CD4-positive, alpha-beta T cell treated with Interleukin-6 at 100 ng/mL for 8 hours (primary cell): ENCODE measurements at places on chromosomes 13 and 19.

DNA sequence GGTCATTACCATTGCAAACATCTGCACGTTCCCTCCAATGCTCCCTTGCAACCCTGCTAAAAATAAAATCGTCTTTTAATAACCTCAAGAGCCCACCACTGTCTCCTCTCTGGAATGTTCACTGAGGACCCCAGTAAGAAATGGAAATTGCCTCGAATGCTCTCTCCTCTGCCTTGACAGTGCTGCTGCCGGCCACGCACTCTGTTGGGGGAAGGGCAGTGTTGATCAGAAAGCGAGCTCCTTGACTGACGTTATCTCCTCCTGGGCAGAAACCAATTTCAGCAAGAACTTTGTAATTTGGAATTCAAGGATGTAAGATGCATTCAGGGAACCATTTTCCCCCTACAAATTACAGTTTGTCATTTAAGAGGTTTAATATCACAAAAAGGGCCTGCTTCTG lies 718.5 kb downstream of the UQCRFS1 start:
- no peak for DNase-seq

- DNase-seq: no peak
Measured at GRCh38 chr13:106786006-106786563, 218.1 kb upstream of the ARGLU1 start.

DNA sequence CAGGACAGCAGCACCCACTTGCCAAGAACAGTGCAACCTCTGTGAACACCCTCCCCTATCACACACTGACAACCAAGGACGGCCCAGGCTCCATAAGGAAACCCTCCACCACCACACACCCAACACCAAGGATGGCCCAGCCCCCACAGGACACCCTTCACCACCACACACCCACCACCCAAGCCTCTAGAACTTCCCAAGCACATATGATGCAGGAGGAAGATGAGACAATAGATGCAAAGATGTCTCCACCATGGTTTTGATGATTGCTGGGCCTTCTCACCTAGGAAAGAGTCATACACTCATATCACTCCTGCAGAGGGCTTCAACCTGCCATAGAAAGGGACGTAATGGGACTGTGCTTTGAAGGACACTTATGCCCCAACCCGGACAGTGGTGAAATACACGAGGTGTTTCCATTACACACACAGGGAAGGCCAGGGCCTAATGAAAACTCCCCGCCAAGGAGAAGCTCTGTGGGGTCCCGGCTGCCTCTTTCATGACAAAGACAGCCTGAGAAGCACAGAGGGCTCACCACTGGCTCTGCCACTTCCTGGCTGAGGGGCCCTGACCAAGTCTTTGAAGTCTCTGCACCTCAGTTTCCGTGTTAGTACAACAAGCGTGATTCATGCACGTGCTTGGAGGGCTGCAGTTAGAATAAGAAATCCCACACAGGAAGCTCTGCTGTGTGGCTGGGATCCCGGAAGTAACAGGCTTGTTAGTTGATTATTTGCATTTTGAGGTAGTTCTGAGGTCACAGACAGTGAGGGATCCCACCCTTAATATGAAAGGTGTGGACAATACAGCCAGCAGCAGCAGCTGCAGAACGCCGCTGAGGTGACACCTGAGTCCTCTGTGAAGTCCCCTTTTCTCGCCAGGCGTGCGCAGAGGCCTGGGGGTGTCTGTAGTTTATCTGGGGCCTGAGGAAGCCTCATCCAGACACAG lies 61.9 kb upstream of the ATP12A start:
- DNase-seq: peak; percentile 66

DNA sequence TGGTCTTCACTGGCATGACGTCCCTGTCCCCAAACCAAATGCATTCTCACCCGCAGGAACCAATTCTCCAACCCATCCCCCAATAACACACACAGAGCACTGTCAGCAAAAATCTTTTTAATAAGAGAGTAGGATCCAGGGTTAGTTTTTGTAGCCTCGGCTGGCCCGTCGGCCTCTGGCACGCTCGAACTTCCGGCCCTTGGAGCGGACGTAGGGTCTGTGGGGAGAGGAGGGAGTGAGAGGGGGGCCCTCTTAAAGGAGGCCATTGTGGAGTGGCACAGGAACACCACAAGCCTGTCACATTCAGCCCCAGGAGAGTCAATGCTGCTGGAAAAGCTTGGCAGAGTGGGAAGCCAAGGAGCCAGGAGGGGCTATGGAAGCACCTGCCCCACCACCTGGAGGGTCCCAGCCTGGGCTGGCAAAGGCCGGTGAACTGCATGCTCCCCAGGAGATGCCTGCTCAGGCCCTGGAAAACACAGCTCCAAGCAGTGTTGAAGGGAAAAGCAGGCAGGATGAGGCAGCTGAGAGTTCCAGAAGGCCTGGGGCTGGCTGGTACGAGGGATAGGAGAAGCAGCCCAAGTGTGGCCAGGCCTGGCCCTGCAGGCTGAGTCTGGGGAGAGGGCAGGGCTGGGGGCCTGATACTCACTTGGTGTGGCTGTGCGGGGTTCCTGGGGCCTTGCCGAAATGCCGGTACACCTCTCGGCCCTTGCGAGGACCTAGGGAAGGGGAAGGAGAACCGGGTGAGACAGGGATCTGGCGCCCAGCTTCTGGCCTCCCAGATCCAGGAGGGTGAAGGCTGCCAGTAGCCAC lies 560 bp upstream of the FAM83E start:
- DNase-seq: no peak

DNA sequence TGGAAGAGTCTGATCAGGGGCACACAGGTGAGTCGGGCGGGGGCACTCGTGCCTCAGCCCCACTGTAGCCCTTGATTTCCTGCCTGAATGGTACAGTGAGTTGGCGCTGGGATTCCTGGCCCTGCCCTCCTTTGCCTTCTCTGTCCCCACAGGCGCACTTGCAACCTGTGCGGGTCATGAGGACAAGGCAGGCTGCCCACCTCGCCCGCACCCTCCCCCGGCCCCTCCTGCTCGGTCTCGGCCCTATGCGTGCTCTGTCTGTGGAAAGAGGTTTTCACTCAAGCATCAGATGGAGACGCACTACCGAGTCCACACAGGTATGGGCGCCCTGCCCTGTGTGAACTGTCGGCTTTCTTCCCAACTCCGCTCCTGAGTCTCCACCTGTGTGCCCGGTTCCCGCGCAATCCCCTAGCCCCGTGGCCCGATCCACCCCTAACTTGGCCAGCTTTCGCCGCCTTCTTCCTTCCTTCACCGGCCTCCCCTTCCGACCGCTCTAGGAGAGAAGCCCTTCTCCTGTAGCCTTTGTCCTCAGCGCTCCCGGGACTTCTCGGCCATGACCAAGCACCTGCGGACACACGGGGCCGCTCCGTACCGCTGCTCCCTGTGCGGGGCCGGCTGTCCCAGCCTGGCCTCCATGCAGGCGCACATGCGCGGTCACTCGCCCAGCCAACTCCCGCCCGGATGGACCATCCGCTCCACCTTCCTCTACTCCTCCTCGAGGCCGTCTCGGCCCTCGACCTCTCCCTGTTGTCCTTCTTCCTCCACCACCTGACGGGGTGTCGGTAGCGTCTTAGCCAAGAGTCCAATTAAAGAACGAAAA lies 1.6 kb upstream of the KMT2B start:
- no peak for DNase-seq

GRCh38 chr19:19145684-19146608 lies 7.7 kb upstream of the TMEM161A start:
- peak; percentile 82 for DNase-seq

- peak; percentile 52 for DNase-seq
Measured at GRCh38 chr13:33610438-33611120, 207.4 kb upstream of the RFC3 start.

DNA sequence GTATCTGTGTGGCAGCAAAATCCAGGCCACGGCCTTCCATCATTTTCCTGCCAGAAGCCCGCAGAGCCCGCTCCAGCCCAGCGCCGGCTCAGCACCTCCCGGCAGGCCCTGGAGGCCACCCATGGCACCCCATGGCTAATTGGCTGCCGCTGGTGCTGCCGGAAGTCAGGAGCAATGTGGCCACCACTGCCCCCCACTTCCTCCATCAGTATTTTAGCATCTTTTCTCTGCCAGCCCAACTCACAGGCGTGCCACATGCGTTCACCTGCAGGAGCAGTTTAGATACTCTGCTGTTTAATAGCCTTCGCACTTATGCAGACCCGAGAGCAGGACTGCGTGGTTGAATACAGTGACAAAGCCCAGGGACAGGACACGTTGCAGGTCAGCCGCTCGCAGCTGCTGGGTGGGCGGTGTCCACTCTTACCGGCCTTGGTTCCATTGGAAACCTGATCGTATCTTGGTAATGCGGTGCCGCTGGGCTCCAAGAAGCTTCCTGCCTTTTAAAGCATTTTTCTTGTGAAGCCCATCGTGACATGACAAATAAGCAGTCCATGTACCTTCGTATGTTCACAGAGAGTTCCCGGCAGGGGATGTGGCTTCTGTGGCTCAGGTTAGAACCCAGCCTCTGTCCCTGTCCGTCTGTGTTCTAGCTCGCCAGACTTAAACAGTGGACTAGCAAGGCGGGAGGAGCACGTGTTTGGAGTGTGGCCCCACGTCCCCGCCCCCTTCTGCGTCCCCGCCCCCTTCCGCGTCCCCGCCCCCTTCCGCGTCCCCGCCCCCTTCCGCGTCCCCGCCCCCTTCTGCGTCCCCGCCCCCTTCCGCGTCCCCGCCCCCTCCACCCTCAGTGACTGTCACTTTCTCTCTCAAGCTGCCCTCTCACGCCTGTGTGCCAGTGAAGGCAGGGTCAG lies 162.0 kb upstream of the SOX1 start:
- DNase-seq: no peak

DNA sequence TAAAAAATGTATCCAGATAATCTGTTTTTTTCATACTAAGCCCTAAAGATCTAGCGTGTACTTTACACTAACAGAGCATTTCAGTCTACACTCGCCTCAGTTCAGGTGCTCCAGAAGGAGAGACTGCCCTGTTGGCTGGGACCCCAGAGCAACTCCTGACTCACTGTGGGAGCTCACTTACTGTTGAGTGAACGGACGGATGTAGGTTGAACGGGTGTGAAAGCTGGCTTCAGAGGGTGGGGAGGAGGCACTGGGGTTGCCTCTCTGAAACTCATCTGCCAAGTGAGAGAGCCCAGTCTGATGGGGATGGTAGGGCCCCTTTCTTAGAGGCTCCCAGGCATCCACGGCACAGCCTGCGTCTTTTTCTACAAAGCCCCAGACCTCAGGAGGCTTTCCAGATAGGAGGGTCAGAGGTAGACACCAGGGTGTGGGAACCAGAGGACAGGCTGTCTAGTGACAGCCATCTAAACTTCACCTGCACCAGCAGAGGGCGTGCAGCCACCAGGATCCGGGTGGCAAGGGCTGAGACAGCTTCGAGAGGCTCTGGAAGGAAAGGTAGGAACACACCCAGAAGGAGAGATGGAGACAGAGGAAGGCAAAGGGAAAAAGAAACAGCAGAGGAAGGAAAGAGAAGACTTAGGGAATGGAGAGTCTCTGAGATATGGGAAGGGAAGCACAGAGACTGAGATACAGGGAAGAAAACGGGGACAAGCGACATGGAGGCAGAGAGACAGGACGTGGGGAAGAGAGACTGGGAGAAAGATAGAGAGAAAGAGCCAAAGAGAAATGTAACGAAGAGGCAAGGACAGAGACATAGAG lies 3.7 kb downstream of the KASH5 start:
- DNase-seq: peak; percentile 83

GRCh38 chr13:77337159-77337558 lies 10.3 kb upstream of the MYCBP2 start:
- no peak for DNase-seq

GRCh38 chr13:57491318-57491717 lies 140.2 kb upstream of the PCDH17 start:
- DNase-seq: no peak

DNA sequence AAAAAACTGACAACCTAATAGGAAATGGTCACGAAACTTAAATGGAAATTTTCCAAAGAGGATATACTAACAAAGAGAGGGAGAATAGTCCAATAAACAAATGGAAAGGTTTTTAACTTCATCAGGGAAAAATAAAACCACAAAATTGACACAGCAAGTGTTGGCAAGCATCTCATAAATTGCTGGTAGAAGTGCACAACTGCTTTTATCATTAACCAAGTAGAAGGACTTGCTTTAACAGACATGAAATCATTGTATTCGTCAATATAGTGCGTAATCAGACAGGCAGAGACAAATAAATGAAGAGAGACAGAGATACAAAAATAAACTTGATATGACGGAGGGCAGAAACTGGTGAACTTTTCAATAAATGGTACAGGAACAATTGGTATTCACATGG lies 7.4 kb downstream of the TGDS start:
- no peak for DNase-seq

DNA sequence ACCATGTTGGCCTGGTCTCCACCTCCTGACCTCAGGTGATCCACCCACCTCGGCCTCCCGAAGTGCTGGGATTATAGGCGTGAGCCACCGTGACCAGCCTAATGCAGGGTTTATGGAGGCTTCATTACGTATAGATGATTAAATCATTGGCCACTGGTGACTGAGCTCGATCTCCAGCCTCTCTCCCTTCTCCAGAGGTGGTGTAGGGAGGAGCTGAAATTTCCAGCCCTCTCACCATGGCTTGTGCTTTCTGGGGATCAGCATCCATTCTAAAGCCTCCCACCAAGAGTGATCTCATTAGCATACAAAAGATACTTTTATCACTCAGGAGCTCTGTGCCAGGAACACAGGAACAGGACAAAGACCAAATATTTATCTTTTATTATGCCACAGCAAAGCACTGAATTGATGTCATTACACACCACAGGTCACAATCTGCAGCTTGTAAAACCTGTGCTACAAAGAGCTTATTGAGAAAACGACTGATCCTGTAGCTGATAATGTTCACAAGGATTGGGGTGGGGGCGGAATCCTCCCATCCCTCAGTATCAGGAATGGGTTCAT lies 32.4 kb downstream of the RHPN2 start:
- DNase-seq: no peak

DNA sequence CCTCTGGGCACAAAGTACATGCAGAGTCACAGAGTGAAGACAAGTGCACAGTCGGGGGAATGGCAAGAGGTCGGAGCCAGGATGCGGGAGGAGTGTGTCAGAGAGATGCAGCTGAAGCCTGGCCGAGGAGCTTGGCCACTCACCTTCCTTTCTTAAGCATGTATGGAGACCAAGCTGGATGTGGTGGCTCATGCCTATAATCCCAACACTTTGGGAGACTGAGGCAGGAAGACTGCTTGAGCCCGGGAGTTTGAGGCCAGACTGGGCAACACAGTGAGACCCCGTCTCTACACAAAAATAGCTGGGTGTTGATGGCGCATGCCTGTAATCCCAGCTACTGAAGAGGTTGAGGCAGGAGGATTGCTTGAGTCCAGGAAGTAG lies 67.0 kb downstream of the LATS2 start:
- DNase-seq: no peak

DNA sequence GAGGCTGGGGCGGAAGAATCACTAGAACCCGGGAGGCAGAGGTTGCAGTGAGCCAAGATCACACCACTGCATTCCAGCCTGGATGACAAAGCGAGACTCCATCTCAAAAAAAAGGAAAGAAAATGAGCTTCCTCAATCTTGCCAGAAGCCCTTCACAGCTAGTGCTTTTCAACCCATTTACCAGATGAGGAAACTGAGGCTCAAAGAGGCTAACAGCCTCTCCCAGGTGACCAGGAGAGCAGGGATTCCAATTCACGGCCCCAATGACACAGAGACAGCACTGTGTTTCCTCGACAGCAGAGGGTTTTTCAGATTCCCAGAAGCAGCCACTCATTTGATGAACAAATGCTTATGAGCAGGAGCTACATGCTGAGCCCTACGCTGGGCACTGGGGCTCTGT lies 3.2 kb downstream of the UPK1A start:
- no peak for DNase-seq
